Anterior cingulate cortex (tissue), 58 donors: ENCODE measurements at places on chromosomes 6 and 20.

- DNase-seq: no peak
Observed at GRCh38 chr6:115287467-115287866, 773.2 kb downstream of the FRK start.

GRCh38 chr6:145534989-145535388 is 200.3 kb downstream of the EPM2A start:
- DNase-seq: no peak

GRCh38 chr6:133128191-133128590 is 113.0 kb upstream of the EYA4 start:
- no peak for DNase-seq

DNA sequence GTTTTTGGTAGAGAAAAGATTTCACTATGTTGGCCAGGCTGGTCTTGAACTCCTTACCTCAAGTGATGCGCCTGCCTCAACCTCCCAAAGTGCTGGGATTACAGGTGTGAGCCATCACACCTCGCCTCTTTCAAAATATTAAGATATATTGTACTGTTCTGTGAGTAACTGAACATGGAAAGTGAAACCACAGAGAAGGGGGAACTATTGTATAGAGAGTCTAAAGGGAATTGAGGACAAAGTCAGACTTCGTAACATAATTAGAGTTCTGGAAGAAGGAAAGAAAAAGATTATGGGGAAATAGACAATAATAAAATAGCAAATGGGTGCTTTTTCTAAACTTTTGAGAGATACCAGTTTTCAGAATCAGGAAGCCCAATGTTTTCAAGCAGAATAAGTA is 17.4 kb upstream of the AKAP7 start:
- no peak for DNase-seq

GRCh38 chr20:36092398-36093024 is 62.0 kb upstream of the EPB41L1 start:
- DNase-seq: no peak

GRCh38 chr6:30670760-30671527 is 1.9 kb downstream of the DHX16 start:
- DNase-seq: no peak

DNA sequence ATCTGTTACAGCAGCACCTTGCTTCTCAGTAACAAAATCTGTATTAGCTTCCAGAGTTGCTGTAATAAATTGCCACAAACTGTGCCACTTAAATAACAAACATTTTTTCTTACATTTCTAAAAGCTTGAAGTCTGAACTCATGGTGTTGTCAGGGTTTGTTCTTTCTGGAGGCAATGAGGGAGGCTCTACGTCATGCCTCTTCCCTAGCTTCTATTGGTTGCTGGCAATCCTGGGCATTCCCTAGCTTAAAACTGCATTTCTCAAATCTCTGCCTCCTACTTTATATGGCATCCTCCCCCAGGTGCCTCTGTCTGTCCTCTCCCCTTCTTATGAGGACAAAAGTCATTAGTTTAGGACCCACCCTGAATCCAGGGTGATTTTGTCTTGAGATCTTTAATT is 41.6 kb upstream of the TMEM244 start:
- DNase-seq: no peak

GRCh38 chr20:50819349-50819748 is 24.5 kb downstream of the BCAS4 start:
- no peak for DNase-seq

- no peak for DNase-seq
Observed at GRCh38 chr20:19785983-19786285, 27.9 kb downstream of the RIN2 start.

- no peak for DNase-seq
Observed at GRCh38 chr20:58141496-58141895, 87.0 kb downstream of the ANKRD60 start.

DNA sequence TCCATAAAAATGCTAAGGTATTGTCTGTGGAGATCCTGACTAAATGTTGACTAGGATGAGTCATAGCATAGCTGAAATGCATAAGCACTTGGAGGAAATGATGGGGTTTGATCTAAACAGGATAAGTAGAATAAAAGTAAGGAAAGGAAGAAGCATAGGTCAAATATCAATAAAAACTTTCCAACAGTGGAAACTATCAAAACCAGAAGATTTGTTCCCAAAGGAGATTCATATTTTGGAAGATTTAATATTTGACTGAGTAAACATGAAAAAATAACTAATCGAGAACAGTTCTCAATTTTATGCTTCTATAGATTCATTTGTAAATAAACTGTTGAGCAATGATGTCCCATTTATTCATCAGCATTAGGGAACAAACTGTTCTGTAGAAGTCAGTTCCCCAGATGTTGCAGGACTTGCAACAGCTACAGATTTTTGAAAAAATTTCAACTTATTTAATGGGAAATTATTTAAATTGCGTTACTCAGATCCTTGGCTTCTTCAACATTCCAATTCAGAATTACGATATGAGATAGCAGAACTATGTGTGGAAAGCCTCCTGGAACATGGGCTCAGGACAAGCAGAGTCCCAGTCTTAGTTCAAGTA is 133.7 kb upstream of the TBX18 start:
- no peak for DNase-seq

DNA sequence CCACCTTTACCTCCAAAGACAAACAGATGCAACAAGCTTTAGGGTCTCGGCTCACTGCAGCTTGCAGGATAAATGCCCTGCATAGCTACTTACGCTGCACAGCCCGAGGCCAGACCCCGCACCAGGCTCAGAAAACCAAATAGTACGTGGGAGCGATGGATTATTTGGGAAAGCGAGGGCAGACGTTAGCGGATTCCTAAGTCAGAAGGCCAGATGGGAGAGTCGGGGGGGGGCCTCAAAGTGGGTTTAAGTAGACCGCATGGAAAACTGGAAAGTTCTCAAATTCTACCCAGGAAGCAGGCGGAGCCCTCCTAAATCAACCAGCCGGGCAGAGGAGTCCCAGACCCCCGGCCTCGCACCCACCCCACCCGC is 382 bp downstream of the SFT2D1 start:
- DNase-seq: no peak

DNA sequence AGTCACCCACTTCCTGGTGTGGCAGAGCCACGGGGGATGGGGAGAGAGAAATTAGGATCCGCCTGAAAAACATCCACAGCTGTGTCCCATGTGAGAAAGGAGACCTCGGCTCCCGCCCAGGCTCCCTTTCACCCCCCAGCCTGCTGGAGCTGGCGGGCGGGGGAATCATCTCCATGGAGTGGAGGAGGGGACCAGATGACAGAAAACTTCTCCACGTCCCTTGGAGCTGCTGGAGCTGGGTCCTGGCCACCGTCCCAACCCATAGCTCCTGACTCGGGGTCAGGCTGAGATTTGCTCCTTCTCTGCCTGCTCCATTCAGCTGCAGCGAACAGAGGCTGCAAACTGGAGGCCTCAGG is 113.8 kb downstream of the CEBPB start:
- DNase-seq: no peak

DNA sequence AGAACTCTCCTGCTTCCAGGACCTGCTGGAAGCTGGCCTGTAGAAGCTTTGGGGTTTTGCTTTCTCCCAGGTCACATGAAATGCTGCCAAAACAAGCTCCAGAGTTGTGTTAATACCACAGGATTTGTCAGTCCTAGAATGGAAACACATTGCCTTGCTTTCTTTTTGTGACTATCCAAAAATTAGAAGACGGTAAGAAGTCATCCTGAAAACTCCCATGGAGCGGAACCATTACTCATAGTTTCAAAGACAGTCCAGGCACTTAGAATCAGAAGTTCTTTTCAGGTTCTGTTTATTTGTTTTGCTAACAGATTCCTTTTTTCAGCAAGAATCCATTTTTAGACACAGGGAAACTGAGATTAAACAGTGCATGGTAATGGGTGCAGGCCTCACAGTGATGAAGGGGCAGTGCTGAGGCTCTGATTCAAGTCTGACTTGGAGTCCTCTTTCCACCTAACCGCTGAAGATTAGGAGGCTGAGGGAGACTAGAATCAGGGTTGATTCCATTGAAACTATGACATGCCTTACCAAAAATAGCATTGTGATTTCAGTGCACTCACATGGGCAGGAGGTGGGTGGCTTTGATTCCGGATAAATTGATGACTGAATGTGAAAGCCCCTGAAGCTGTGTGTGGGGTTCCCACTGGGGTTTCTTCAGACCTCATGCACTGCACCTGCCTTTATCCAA is 72.2 kb upstream of the NAA20 start:
- DNase-seq: no peak

GRCh38 chr20:35314816-35315631 is 22.8 kb upstream of the FAM83C start:
- DNase-seq: no peak

- no peak for DNase-seq
Observed at GRCh38 chr6:119241111-119241465, 108.5 kb downstream of the MAN1A1 start.

DNA sequence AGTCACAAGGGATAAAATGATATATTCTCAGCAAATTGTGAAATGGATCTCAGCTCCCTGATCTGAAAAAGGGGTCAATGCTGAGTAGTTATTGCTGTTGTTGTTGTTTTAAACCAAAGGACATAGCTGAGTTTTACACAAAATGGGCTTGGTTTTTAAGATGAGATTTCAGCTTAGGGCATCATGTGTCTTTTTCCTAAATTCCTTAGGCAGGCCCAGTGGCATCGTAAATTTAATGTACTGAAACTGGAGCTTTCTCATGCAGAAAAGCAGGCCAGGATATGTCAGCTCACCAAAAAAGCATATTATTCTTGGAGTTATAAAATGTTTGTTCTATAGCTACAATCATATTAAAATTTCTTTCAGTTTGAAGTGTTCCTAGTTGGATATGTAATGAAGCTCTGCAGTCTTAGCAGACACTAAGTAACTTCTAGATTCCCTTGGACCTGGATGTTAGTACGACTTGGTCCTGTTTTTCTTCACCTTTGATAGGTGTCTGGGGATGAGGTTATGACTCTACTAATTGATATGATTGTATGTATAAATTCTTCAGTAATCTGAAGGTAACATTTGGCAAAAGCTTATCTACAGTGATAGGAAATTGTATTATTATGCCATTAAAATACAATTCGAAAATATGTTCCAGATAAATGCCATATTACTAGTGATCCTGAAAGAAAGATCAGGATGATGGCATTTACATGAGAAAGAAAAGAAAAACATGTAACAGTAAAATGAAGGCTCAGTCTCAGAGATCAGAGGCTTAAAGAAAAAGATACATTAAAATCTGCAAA is 663.3 kb downstream of the RFPL4B start:
- DNase-seq: no peak

DNA sequence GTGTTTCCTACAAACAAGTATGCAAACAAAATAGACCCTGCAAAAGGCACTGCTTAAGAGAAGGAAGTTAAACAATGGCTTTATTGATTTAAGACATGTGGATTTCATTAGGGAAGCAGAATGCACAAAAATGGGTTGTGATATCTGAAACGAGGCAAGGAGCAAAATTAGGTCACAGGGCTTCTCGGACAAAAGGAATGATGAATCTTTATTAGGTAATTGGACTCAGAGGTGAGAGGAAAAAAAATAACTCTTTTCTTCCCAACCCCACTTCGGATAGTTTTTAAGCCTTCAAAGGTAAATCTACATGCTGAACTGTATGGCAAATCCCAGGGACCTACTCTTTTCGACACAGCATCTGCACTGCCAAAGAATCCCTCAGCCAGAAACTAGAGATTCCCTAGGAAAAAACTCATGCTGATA is 183.0 kb upstream of the TAB2 start:
- DNase-seq: no peak

DNA sequence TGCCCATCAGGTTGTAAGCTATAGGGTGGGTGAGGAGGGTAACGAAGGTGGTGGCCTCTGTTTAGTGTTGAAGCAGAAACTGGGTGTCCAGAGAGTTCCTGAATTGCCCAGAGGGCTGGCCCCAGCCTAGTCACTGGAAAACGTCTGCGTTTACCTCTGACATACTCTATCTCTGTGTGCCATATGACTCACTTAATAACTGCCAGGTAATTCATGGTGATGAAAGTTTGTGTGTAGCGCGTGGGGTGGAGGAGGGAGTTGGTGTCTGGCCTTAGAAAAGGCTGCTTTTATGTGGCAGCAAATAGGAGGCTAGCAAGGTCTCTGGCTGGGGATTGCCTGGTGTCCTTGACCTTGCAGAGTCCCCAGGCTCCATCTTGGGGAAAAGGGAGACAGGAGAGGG is 47.3 kb downstream of the SLC35D3 start:
- DNase-seq: no peak

GRCh38 chr20:51148941-51149340 is 126.0 kb upstream of the KCNG1 start:
- no peak for DNase-seq

DNA sequence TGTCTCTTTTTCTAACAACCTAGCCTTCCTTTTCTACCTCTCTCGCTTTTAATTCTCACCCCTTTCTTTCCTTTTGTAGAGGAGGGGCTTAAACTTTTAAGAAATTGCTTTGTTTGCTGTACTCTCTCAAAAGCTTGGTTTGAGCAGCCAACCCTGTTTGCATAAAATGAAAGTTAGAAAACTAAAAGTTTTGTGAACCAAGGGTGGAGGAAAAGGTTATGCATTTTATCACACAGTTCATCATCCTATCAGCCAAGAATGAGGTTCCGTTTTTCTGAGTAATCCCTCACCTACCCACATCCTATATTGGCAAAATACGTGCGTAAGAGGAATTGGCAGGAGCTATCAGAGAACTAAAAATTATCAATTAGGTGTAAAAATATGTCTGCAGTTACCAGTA is 42.8 kb upstream of the LOC128125822 start:
- no peak for DNase-seq
